ENCODE measurements at places on chromosomes 12 and 14. TPM values are rescaled to one million over a fixed set of nuclear protein-coding genes. Genes with fewer than 3 reads are reported as not detected.

GRCh38 chr12:50955288-50955687 is 2.9 kb downstream of the HIGD1C start:
- no peak for DNase-seq

The SOX5 gene
- polyA plus RNA-seq: not detected

DNA sequence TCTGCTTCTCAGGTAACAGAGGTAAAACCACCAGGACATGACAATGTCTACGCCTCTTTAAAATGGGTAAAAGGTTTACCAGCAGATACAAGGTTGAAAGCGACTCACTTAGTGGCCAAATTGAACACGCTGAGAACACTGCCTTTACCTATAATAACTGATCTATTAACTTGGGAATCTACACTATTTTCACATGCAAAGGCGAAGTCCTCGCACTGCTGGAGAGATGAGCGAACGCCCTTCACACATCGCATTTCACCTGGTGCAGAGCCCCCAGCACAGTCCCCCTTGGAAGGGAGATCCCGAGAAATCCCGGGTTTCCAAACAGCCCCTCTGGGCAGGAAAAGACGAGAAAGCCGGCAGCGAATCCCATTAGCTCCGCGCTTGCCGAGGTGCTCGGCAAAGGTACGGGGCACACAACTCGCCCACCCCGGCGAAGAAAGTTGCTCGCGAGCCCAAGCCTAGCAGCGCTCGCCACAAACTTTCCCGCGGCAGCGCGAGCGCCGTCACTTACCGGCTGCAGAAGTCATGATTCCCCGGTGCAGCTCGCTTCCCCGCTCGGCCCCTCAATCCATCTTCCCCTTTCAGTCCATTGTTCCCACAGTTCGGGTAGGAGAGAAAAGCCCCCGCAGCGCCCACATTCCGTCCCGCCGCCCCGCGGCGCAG is 423 bp downstream of the FGD6 start:
- DNase-seq: no peak

GRCh38 chr12:87405918-87406317 is 623.3 kb downstream of the C12orf50 start:
- no peak for DNase-seq

- DNase-seq: no peak
Measured at GRCh38 chr14:34372786-34373185, 89.3 kb downstream of the SPTSSA start.

The CLEC4E gene
- not detected for polyA plus RNA-seq

- DNase-seq: no peak
Measured at GRCh38 chr14:67436006-67436866, 24.3 kb upstream of the PLEK2 start.

The PLBD1 gene
- 13.4 TPM for polyA plus RNA-seq

DNA sequence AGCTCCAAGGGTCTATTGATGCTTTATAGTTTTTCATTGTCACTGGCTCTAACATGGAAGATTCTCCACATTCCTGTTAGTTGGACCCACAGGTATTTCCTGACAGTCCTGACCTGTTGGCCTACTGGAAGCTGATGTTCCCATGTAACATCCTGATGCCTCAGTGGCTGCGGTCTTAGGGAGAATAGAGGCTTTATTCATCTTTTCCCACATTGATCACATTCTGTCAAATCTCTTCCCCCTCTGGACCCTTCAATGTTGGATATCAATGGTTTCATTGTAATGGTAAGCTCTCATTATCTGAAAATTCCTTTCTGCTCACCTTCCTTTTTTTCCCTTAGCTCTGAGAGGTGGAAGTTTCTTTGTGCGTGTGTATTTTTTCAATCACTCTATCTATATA is 280.9 kb upstream of the TBX3 start:
- DNase-seq: no peak

The SSTR1 gene
- polyA plus RNA-seq: not detected

DNA sequence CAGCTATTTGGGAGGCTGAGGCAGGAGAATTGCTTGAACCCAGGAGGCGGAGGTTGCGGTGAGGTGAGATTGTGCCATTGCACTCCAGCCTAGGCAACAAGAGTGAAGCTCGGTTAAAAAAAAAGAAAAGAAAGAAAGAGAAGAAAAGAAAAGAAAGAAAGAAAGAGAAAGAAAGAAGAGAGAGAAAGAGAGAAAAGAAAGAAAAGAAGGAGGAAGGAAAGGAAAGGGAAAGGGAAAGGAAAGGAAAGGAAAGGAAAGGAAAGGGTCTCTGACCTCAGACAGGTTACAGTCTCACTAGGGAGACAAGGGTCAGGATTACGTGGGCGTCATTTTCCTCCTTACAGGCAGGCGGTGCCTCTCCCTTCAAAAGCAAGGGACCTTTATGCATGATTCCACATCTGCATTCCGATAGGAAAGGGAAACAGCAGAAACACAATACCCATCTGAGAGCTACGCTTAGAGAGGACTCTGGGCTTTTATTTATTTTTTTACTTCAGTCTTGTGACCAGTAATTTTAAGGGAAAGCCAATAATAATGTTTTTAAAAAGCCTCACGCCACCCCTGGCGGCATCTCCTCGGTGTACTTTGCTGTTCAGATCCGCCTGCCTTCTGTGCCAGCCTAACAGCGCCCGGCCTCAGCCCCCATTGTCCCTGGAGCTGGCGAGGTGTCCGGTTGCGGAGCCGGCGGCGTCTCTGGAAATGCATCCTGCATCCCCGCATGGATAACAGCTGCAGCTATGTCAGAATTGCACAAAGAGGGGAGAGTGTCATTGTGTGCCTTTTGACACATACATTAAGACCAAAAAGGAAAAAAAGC is 945 bp upstream of the HIP1R start:
- DNase-seq: no peak

DNA sequence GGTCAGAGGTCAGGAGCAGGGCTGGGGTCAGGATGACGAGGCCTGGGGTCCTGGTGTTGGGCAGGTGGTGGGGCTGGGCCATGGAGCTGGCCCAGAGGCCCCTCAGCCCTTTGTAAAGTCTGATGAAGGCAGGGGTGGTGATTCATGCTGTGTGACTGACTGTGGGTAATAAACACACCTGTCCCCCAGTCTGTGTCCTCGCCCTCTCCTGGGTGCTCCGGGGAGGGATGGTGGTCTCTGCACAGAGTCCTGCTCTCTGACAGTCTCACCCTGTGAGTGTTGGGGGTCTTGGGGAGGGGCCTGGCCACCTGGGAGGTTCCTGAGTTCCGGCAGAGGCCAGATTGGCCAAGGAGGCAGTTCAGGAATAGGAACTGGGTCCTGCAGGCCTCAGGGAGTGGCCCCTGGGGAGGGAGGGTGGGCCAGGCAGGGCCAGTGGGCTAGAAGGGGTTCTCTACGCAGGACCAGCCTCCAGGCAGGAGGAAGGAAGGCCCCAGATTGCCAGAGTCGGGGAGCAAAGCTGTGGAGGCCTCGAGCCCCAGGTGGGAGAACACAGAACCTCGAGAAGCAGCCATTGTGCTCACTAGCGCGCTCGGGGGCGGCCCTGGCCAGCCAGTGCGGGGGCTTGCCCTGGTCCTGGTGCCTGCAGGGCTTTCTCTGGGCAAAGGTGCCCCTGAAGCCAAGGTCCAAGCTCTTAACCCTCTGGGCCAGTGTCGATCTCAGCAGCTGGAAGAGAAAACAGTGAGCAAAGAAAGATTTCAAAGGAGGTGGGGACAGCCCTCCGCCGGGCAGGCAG is 14.4 kb downstream of the ACADS start:
- no peak for DNase-seq

GRCh38 chr14:33847066-33847465 is 103.8 kb downstream of the EGLN3 start:
- no peak for DNase-seq

The ZDHHC22 gene
- not detected for polyA plus RNA-seq

The TRHDE gene
- 0.12 TPM for polyA plus RNA-seq

DNA sequence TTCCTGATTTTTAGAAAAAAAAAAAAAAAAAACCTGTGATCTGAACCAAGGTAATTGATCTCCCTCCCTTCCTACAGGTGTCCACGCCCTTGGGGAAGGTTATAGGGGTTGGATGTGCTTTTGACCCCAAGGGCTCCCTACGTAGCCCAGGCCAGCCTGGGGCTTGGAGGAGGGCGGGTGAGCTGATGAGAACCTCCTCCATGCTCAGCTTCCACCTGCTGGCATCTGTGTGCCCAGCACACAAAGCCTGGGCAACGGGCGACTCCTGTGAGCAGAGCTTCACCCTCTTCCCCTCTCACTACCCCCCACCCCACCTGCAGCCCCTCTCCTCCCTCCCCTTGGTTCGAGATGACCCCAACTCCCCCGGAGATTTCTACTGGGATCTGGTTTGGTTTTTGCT is 25.3 kb upstream of the INF2 start:
- DNase-seq: no peak

The GALNT16 gene
- not detected for polyA plus RNA-seq

The KRT6C gene
- polyA plus RNA-seq: 203 TPM

- DNase-seq: no peak
Measured at GRCh38 chr12:5589054-5589453, 157.1 kb downstream of the NTF3 start.

DNA sequence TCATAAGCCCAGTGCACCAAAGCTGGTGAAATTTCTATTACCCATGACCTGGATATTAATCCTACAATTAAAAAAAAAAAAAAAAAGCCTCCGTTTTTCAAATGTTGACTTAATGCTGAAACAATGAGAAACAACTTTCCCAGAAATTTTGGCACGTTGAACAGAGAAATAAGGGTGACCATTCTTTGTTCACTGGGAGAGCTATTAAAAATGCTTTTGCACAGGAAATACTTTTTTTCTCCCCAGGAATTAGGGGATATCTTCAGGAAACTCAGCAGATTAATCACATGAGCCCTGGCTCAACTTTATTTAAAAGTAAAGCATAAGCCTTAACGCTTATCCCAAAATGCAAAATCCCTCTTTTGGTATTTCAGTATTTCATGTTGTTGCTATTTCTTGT is 54.8 kb upstream of the FLRT2 start:
- DNase-seq: no peak

GRCh38 chr14:28656704-28657255 is 109.8 kb upstream of the FOXG1 start:
- DNase-seq: no peak

The TPH2 gene
- not detected for polyA plus RNA-seq

DNA sequence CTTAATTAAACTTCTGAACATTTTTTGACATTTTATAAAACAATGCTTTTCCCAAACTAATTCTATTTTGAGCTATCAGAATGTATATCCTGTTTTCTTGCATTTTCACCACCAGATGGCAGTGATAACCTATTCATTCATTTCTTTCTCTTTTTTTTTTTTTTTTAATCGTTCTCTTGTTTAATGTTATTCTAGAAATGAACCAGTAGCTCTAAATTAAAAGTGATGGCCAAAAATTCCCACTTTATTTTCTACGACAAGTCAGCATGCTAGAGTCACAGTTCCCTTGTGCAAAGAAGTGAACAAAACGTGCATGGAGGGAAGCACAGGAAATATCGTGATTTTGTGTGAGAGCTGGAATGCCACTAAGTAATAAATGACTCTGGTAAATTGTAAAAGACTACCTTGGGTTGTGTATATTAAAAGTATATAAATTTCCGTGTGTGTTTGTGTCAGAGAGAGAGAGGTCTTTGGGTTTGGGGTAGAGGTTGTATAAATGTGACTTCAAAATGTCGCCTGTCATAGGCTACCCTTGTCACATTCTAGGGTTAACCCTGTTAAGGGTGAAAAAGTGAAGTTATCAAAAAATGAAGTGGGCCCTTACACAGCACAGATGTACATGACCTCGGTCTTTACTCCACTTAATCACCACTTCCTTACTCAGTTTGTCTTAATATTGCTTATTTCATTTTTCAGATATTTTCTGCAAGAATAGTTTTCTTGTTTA is 40.4 kb upstream of the LDHB start:
- DNase-seq: no peak

- no peak for DNase-seq
Measured at GRCh38 chr12:80607361-80608135, 99.9 kb upstream of the MYF6 start.

DNA sequence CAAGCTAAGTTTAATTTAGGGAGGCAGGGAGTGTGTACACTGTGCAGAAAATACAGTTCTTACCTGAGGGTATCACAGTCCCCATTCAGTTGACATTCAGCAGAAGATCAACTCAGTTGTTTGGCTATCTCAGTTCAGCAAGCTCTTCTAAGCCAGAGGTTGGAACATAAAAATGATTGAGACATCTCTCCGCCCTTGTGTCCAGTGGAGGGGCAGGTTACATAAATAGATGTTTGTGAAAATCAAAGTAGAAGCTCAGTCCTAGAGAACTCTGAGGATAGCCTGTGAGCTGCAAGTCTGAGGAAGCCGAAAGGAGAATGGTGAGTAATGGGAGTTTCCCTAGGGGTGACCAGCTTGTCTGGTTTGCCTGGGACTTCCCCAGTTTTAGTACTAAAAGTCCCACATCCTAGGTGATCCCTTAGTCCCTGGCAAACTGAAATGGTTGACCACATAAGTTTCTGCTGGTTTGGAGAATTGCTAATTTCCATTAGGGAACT is 251.4 kb upstream of the ATP2B1 start:
- peak; percentile 52 for DNase-seq

The PGF gene
- 17.5 TPM for polyA plus RNA-seq

DNA sequence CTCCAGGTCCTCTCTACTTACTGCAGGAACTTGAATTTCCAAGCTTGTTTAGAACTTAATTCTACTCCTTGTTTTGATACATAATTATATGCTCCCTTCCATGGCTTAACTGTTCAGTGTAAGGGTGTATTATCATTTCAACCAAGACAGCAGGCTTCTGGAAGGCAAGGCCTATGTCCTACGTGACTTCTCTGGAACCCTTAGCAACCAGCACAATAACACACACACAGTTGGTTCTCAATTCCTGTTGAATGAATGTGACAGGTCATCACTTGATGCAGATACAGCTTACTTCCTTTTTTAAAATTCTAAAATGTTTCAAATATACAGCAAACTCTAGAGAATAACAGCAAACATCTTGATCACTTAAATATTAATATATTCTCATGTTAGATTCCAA is 77.7 kb upstream of the COCH start:
- DNase-seq: no peak

DNA sequence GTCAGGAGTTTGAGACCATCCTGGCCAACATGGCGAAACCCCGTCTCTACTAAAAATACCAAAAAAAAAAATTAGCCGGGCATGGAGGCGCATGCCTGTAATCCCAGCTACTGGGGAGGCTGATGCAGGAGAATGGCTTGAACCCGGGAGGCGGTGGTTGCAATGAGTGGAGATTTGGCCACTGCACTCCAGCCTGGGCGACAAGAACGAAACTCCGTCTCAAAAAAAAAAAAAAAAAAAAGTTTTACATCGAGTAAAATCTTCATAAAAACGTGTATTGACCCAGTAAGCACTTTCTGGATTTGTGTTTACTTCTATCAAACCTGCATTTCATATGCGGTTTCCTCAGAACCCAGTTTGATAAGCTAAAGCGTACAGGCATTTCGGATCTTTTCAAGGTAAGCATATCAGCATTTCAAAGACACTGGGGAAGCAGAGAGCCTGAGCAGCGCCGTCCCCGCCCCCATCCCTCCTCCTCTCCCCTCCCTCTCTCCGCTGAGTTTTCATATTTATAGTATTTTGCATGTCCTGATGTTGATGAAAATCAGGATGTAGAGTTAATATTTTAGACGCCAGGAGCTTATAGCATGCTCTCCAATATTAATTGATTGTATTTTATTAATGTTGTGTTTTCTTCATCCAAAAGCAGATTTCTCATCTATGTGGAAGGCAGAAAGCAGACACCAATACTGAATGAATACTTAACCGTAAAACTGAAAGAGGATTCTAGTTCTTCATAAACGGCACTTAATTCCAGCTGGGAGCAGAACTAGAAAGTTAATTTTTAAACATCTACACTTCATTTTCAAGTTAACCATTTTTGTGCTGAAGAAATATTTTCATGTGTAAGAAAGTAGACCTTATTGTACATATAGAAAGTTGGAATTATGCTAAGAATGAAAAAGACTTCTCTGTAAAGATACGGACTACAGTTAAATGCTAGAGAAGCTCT is 9.2 kb upstream of the HIP1R start:
- DNase-seq: no peak
